Breast epithelium (tissue), 4 donors: ENCODE measurements at places on chromosomes 6 and 20.
A peak's percentile ranks its signal among the peaks of the same experiment; 100 is the strongest.

GRCh38 chr6:152267967-152268845 is 369.0 kb downstream of the SYNE1 start:
- no peak for DNase-seq

- no peak for DNase-seq
These were observed 6.5 kb downstream of the GTPBP2 start for GRCh38 chr6:43622541-43622940.

GRCh38 chr6:166244353-166245045 is 63.7 kb downstream of the PRR18 start:
- DNase-seq, result no peak

- peak; percentile 72 for DNase-seq
These were observed at the start of gene LRFN2 for GRCh38 chr6:40587240-40588069. Gene LRFN2, minus strand, starts transcription at chr6:40587364.

DNA sequence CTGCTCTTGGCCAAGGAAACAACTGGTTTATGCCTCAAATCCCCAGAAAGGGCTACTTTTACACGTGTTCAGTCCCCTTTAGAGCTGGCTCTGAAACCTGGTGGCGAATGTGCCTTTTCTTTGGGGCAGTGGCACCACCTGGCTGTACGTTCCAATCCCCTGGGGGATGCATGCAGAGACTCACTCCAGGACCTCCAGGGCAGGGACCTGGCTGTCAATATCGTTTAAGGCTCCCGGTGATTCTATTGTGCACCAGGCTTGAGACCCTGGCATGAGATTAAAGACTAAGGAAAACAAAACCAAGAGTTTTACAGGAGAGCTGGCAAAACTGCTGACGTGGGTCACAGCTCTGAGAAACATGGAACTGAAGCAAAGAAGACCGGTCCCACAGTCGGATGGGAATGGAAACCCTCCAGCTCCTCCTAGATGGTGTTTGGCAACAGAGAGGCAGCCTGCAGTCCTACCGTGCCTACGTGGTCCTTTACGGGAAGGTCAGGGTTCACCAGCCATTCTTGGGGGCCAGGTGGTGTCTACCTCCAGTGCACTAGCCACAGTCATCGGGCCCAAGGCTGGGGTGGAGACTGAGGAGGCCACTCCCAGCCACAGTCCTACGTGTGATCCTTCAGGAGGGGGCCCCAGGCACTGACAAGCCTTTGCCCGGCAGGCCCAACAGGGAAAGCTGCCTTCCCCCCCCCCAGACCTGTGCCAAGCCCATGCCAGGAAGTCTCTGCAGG is 203.3 kb upstream of the CST7 start:
- DNase-seq, result no peak
